ENCODE measurements at places on chromosomes 7 and 10. TPM values are rescaled to one million over a fixed set of nuclear protein-coding genes. Genes with fewer than 3 reads are reported as not detected.

GATAD1 gene
- total RNA-seq: 13.1 TPM

PTPRZ1 gene
- 56.2 TPM for total RNA-seq

CDNF gene
- 1.2 TPM for total RNA-seq

GNAT3 gene
- not detected for total RNA-seq

SPDYE11 gene
- total RNA-seq: not detected

SUMF2 gene
- total RNA-seq: 91.7 TPM

SRI gene
- total RNA-seq: 73.1 TPM

MRLN gene
- not detected for total RNA-seq
